Activated T-helper 2 cell treated with anti-CD3 and anti-CD28 coated beads, Interferon-gamma antibody, Interleukin-2, Interleukin-4, amounts not matched to agents 10 μg/mL and 5 μg/mL and 100 μg/mL, durations not matched to agents 14 hours and 24 hours and 36 hours (primary cell): ENCODE measurements at places on chromosomes 5 and 9.

DNA sequence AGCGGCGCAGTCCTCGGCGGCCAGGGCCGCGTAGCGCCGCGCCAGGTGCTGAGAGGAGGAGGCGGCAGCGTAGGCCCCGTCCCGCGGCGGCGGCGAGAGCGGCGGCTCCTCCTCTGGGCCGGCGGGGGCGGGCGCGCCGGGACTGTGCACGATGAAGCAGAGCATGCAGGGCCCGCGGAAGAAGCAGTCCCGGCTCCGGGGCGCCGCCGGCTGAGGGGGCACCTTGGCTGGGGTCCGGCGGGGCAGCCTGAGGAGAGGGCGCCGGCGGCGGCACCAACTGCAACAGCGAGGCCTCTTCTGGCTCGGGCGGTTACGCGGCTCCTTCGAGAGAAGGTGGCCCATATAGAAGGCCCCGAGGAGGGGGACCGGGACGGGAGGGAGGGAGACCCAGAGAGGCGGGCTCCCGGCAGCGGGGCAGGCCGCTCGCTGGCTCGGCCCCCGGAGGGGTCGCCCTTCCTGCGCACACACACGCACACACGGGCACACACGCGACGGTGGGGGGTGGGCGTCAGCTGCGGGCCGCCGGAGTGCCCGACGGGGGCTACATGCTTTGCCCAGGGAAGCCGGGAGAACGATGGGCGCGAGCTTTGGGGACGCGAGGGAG is 446 bp downstream of the FBXL17 start:
- DNase-seq, result peak; percentile 77

GRCh38 chr9:134880484-134881312 is at the start of gene FCN2:
Gene FCN2 (plus strand): TSS chr9:134880810. CDS start chr9:134880822, 12 bp downstream.
- no peak for DNase-seq

GRCh38 chr5:148414833-148415232 is 31.1 kb downstream of the FBXO38 start:
- DNase-seq, result no peak

- DNase-seq, result no peak
These were observed 3.7 kb downstream of the ANXA1 start for GRCh38 chr9:73155377-73155776.

- no peak for DNase-seq
These were observed 1.9 kb downstream of the GCNT4 start for GRCh38 chr5:75050415-75050814.

DNA sequence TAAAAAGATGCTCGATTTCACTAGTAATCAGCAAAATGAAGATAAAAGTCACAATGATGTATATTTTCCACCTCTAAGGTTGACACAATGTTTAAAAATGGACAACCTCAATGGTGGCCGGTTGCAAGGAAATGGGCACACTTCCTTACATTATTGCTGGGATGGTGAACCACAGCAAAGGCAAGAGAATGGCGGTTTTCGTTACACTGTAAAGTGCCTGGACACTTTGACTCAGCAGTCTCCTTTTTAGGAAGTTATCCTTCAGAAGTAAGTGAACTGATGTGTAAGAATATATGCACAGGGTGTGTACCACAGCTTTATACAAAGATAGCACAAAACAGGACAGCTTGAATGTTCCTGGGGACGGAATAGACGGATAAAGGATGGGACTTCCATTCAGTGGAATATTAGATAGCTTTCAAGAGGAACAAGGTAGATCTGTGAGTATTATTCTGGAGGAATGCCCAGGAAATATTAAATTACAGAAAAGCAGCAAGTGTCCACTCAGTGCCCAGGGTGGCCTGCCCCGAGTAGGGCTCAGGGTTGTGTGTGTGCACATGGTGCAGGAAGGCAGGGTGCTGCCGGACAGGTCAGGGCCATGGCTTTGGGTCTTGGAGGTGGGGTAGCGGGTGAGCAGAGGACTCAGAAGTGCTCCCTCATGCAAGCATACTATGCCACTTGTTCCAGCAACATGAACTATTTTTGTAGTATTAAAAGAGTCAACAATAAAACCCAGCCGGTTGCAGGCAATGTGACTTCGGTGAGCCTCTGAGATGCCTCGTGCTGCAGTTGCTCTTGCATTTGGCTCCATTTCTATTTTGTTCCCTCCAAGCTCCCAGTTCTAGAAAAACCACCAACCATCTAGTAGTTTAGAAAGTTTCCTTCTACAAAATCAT is 24.5 kb downstream of the GADD45G start:
- no peak for DNase-seq
